ENCODE measurements at places on chromosomes 5 and 9.

DNA sequence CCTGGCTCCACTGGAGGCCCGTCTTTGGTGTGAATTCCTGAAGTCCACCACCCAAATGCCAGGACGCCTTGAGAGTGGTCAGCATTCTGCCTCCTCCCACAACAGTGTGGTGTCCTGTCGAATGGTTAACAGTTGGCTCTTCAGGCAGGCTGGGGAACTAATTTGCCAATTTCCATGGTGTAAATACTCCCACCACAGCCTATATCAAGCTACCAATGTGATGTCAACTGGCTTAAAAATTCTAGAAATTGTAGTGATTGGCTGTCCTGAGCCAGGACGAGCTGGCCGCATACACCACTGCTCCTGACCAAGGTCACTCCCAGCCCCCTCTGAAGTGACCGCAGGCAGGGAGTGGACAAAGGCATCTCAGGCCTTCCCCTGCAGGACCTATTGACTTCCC, 11.1 kb downstream of the UNC5A start:
- DNase-seq: no peak

DNA sequence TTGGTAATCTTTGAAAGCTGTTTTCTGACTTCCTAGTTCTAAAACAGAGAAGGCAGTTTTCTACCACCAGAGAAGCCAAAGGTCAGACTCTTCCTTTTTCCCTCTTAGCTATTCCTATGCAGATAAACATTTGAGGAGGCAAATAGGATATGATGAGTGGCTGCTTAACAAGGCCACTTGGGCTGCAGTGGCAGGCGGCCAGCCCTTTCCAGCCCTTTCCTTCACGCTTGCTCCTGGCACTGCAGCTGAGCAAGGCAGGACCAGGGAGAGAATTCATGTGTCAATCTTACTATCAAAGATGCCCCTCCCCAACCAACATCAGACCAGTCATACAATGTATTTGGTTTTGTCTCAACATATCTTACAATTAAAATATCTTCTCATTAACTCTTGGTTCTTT, 36.8 kb upstream of the RNF38 start:
- DNase-seq: no peak

- no peak for DNase-seq
Measured at GRCh38 chr5:127042593-127042992, 12.2 kb upstream of the MARCHF3 start.

- no peak for DNase-seq
Measured at GRCh38 chr5:132459031-132459982, 31.3 kb downstream of the IRF1 start.

- no peak for DNase-seq
Measured at GRCh38 chr5:90866333-90866732, 307.7 kb downstream of the ADGRV1 start.

GRCh38 chr9:76868897-76869296, 37.0 kb downstream of the PRUNE2 start:
- DNase-seq: no peak

All from central memory CD8-positive, alpha-beta T cell (primary cell).